Fibroblast of skin of right quadriceps (primary cell): ENCODE measurements at places on chromosomes 13 and 19.

- no peak for DNase-seq
These were observed 3.1 kb downstream of the KISS1R start for GRCh38 chr19:920051-920864.

- no peak for DNase-seq
These were observed 34.6 kb upstream of the SOX1 start for GRCh38 chr13:112032186-112032993.

DNA sequence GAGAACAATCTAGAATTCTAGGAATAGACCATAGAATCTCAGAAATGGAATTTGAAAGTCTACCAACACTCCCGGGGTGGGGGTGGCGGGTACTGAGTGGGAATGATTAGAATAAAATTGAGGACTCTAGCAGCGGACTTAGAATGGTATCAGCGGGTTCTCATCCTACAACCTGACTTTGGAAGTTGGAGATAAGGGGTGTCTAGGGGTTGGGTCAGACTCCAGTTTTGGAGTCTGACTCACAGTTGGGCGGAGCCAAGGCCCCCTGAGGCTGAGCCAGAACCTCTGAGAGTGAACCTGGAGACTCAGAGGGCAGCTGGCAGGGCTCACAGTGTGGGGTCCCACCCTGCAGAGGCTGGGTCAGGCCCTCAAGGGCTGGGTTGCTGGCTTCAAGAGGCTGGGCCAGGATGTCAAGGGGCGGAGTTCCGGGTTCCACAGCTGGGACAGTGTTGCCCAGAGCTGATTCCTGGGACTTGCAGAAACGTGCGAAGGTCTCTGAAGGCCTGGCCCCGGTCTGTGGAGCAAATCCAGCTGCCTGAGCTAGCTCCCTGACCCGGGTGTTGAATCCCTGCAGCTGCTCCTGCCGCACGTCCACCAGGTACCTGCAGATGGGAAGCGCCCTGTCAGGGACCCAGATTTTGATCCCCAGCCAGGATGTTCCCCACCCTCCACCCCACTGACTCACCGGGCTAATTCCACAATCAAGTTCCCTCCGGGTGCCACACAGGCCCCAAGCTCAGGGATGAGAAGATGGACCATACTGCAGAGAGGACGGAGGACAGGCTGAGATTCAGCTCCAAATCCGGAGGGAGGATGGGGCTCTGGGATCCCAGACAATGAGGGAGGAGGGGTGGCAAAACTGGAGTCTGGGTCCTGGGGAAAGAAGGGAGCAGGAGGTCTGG lies 1.6 kb upstream of the TNNI3 start:
- DNase-seq, result no peak

DNA sequence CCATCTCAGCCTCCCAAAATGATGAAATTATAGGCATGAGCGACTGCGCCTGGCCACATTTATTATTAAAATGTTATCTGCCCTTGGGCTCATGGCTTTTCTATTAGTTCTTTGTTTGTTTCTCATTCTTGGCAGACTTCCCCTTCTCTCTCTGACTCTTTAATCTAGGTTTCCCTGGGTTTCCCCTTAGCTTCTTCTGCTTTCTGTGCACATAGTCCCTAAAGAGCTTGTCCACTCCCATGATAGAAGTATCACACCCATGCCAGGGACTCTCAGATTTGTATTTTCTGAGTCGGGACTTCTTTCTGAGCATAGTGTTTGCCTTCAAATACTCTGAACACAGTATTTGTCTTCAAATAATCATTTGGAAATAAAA lies 38.6 kb upstream of the ITM2B start:
- no peak for DNase-seq

DNA sequence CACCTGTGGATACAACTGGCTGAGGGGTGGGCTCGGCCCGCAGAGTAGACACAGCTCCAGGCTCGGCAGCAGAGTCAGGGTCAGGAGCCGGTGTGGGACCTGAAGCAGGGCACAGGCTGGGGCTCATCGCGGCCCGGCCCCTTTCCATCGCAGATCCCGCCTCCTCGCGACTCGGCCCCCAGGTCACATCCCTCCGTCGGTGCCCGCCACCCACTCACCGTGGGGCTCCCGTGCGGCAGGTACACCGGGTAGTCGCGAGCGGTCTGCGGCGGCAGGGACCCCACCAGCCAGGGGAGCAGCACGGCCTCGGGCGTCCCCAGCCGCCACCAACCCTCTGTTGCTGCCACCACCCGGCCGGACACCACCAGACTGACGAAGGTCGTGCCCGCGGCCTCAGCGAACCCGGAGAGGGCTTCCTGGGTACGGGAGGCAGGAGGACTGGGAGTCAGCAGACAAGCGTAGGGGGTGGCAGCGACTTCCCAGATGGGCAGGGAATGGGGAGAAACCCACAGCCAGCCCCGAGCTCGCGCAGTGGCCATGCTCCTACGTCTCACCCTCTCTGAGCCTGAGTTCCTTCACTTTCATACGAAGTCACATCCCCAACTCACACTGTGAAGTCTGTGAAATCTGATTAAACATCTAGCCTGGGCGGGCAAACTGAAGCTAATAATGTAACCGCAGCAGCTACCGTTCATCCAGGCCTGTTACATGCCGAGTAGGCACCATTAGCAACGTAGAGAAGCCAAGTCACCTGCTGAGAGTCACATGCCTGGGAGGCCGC lies 3.7 kb downstream of the FUZ start:
- no peak for DNase-seq

DNA sequence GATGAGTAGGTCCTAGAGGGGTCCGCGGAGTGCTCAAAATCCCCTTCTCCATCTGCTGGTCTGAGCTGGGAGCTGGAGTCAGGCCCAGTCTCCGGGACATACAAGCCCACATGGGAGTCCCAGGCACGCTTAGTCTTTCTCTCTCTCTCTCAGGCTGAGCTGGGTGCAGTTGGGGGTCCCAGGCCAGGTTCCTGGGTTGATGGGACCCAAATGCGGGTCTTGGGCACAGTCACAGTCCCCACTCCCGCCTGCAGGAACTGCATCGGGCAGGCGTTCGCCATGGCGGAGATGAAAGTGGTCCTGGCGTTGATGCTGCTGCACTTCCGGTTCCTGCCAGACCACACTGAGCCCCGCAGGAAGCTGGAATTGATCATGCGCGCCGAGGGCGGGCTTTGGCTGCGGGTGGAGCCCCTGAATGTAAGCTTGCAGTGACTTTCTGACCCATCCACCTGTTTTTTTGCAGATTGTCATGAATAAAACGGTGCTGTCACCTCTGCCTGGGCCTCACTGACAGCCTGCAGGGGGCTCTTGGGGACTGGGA lies 23.8 kb downstream of the CYP4F12 start:
- no peak for DNase-seq

DNA sequence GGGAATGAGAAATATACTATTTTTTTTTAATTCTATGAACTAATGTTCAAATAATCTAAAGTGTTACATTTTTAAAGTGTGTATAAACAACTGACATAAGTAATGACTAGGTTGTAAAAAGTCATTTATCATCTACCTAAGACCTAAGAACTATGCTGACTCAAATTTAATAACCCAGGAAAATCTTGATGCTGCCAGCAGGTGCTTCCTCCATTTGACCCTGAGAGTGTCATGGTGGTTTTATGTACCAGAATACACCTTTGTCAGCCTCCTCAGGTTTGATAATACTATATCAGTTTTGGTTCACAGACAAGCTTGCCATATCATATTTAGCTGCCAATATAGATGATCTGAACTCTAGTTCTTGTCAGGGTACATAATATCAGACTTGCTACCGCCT lies 1151.2 kb downstream of the PCDH17 start:
- DNase-seq, result no peak

- DNase-seq, result no peak
These were observed 16.1 kb downstream of the LILRB1 start for GRCh38 chr19:54646331-54646841.

- peak; percentile 39 for DNase-seq
These were observed 666 bp downstream of the POMP start for GRCh38 chr13:28659621-28659970.

- DNase-seq, result no peak
These were observed 837.3 kb upstream of the KLHL1 start for GRCh38 chr13:70945506-70945905.

GRCh38 chr13:46492946-46493345 lies 60.0 kb upstream of the LRCH1 start:
- DNase-seq, result peak; percentile 42

DNA sequence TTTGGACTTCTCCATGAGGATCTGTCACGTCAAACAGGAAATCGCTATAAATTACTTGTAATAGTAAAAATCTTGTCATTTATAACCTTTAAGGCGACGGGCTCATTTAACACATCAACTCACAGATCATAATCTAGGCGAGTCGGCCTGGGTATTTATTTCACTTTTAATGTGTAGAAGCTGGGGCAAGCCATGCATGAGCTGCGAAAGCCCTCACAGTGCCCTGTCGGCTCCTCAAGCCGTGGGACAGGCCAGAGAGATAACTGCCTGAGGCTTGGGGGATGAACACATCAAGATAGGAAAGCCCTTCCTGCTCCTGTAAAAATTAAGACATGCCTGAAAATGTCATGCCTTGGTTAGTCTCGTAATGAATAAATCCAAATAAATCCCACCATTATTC lies 30.8 kb downstream of the SOX1 start:
- no peak for DNase-seq

GRCh38 chr19:46371371-46371901 lies 24.5 kb downstream of the PPP5C start:
- DNase-seq, result peak; percentile 32

GRCh38 chr13:38419312-38419873 lies 69.7 kb downstream of the UFM1 start:
- DNase-seq, result no peak

GRCh38 chr19:55684946-55685681 lies 10.1 kb downstream of the EPN1 start:
- DNase-seq, result no peak

DNA sequence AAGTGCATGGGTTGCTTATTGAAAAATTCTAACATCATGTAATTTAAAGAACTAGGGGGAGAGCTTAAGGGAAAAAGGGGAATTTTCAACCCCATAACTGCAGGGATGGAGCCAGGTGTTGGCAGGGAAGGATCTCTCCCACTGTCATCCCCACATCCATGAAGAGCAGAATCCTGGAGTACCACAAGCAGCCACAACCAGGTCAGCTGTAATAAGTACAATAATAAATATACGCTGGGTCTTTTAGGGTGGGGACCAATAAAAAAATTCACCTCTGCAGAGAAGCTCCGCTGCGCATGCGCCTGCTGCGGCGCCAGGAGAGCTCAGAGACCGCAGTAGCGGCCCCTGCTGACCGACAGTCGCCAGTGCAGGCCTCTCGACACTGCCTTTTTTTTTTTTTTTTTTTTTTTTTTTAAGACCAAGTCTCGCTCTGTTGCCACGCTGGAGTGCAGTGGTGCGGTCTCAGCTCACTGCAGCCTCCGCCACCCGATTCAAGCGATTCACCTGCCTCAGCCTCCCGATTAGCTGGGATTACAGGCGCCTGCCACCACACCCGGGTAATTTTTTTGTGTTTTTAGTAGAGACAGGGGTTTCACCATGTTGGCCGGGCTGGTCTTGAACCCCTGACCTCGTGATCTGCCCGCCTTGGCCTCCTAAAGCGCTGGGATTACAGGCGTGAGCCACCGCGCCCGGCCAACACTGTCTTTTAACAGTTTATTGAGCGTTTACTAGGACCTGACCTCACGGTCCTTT lies 2.5 kb upstream of the EEF2 start:
- DNase-seq, result peak; percentile 79

- DNase-seq, result peak; percentile 93
These were observed 90.5 kb downstream of the STARD13 start for GRCh38 chr13:33194820-33195692.
